ENCODE measurements at places on chromosomes 4 and X.

DNA sequence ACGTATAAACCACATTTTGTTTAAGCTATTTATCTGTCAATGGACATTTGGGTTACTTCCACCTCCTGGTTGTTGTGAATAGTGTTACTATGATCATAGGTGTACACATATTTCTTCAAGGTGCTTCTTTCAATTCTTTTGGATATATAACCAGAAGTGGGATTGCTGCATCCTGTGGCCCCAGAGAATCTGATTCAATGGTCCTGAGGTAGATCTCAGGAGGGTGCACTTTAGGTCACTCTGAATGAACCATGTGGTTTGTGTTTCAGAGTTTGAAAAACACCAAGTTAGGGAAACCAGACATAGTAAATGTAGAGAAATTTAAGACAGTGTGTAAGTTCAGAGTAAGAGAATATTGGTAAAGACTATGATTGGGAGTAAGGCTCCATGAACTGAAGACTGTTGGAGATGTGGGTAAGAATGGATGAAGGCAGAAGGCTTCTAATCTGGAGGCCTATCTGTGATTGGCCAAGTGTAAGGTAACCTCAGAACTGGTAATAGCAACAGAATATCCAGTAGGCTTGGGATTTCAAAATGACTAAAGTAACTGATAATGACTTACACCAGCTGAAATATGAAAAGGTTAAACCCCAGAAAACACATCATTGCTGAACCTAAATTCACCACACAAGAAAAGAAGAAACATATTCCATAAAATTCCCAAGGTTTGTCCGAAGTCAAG lies 236.9 kb downstream of the CAMK2D start:
- no peak for DNase-seq

GRCh38 chr4:84908876-84909275 lies 57.6 kb downstream of the WDFY3 start:
- DNase-seq, result no peak

GRCh38 chrX:119698845-119699244 lies 5.9 kb upstream of the SEPTIN6 start:
- DNase-seq, result peak; percentile 47

DNA sequence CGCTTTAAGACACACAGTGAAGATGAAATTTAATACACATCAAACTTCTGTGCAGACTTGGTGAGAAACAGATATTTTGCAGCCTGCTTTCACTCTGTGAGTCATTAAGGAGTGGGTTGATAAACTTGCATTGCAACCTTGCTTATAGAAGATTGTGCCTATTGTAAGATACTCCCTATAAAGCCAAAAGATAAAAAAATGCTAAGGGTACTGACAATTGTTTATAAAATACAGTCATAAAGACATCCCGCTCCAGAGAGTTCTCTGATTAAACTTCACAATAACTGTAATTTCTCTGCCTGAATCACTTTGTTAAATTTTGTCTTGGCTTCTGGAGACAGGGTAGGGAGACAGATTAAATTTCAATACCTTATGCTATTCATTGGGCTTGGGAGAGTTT lies 49.1 kb downstream of the GALNT7 start:
- no peak for DNase-seq

- DNase-seq, result no peak
Observed at GRCh38 chr4:117164338-117164737, 79.0 kb upstream of the TRAM1L1 start.

- no peak for DNase-seq
Observed at GRCh38 chr4:22524895-22525294, 9.0 kb upstream of the ADGRA3 start.

DNA sequence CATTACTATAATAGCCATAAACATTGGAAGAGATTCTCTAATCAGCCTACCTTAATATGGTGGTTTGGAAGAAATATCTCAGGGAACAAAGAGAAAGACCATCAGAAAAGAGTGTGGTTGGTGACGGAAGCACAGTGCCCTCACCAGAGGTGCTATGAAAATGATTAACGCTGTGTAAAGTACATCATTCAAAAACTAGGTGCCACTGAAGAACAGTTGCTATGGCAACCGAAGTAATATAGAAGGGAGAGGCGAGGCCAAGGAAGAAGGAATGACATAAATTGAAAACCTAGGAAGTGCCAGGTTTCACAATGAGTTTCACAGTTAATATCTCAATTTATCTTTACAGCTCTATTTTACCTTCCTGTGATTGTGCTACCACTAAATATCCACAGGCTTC lies 57.0 kb upstream of the ARSJ start:
- DNase-seq, result no peak

DNA sequence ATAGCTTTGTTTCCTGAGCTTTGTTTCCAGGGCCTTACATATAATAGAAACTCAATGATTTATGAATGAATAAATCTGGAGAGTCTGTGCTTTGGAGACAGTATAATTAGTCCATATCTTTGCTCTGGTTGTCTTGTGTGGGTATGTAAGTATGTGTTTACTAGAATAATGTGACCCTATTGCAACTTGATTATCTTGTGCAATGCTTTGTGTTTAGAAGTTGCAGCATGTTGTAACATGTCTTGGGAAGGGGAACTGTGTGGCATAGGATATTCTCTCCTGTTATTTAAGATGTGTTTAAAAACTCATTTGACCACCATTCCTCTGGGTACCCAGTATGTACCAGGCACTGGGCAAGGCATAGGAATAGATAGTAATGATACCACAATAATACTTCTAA lies 6.1 kb downstream of the SPATA18 start:
- no peak for DNase-seq

- DNase-seq, result no peak
Observed at GRCh38 chr4:174305961-174306360, 22.2 kb downstream of the CEP44 start.

DNA sequence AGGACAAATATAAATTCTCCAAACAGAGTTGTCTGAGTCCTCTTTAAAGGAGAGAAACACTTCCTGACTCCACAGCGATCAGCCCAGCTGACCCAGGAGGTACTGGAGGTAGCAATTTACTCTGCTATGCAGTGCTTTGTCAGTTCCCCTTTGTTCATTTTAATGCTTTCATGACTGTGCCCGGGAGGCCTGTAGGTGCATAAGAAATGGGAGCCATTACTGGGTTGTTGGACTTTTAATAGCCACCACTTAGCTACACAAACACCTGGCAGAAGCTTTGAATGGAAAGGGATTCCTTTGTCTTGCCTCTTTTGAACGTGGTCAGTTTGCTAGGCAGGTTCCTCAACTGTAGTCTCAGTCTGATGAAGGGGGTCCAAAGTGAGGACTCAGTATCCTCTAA lies 59.0 kb upstream of the AFF2 start:
- DNase-seq, result peak; percentile 84

DNA sequence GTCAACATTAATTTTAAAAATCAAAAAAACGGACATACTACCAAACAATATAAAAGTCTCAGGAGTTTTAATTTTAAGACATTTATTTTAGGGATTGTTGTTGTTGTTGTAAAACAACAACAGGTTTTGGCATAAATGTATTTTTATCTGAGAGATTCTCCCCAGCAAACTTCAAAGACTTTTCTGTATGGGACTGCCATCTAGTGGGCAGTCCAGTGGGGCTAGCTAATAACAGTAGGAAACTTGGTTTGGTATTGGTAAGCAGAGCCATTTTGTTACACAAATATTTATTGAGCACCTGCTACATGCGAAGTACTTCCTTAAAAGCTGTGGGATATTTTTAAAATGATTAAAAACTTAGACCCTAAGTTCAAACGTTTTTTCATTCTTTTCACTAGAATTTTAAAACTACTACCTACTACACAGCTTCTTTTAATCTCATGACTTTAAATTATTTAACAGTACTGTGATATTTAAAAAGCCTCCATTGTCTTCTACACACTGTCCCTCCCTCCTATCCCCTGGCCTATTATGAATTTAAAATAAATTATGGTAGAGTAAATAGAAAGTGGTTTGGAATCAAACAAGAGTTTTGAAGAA lies 1028.4 kb upstream of the INTU start:
- DNase-seq, result no peak

DNA sequence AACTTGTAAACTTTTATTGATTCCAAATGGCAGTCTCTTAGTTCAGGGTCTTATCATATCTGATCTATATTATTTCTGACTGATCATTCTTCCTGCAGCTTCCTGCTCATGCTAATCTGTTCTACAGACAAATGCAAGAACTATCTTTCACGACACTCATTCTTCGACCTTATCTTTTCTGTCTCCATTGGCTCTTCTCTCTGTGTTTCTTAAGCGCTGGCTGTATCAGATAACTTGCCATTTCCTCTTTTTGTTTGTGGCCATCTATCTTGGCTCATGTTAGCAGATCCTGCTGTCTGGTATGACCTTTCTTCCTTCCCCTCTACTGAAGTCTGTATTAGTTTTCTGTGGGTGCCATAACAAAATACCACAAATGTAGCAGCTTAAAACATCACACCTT lies 230.5 kb upstream of the PUDP start:
- DNase-seq, result no peak

DNA sequence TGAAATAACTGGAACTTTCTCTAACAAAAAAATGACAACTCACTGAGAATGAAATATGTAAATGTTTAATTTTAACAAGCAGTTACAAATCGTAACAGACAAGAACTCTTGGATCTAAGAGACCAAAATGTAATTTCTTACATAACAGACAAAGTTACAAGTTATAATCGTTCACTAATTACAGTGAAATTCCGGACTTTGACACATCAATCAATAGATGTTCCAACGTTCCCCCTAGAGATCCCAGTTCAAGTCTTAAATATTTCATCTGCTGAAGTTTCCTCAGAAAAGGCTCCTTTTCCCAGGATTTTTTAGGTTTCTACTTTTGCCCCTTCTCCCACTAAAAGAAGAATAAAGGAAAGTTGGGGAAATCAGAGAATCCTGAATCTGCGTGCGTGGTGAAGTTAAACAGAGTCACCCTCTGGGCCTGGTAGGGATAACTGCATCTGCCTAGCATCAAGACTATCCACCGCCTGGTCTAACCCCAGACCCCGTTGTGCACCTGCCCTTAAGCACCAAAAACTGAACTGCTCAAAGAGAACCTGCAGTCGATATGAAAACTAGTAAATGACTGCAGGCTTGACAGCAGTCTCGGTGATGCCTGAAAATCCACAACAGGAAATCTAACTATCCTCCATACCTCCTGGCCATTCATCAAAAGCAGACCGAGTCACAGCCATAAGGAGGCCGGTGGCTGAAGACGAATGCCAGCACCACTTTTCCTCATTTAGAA lies 2.3 kb downstream of the IRF2 start:
- no peak for DNase-seq

DNA sequence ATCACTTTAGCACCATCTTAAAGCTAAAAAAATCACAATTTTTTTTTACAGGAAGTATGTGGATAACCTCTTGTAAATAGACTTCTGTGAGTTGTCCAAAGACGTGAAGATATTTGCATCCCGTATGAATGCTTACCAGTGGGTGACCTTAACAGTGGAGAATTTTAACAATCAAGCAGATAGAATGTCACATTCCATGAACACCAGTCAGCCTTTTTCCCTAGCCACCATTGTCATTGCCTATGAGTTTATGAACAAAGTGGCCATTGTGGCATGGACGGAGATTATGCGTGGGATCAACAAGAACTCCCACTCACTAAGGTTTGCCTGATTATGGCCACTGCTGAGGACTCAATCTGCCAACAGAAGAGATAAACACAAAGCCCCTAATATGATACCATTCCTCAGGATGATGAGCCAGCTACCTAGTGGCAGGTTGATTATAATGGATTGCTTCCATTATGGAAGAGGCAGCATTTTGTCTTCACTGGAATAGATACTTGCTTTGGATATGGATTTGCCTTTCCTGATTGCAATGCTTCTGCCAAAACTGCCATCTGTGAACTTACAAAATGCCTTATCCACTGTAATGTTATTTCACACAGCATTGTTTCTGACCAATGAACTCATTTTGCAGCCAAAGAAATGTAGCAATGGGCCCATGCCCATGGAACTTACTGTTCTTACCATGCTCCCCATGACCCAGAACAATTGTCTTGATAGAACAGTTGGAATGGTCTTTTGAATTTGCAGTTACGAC lies 830.9 kb upstream of the NDST4 start:
- no peak for DNase-seq

DNA sequence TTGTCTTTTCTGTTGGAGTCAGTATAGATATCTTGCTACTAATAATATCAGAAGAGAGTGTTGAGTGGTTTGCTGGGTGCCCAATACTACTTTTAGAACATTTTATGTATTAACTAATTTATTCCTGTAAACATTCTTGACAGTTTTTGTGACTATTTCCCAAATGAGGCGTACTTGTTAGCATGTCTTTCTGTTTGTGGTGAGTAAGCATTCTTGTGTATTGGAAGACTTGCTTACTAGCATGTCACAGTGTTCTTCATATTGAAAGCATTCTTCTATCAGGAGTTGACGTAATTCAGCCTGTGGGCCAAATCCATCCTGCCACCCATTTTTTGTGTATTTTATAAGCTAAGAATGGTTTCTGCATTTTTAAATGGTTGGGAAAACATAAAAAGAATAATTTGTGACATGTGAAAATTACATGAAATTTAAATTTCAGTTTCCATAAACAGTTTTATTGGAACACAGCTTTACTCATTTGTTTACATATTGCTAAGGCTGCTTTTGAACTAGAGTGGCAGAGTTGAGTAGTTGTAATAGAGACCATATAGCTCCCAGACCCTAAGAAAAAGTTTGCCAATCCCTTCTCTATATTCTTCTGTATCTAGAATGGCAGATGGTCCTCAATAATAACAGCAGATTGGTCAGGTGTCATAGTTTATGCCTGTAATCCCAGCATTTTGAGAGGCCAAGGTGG lies 20.4 kb downstream of the REPS2 start:
- no peak for DNase-seq

DNA sequence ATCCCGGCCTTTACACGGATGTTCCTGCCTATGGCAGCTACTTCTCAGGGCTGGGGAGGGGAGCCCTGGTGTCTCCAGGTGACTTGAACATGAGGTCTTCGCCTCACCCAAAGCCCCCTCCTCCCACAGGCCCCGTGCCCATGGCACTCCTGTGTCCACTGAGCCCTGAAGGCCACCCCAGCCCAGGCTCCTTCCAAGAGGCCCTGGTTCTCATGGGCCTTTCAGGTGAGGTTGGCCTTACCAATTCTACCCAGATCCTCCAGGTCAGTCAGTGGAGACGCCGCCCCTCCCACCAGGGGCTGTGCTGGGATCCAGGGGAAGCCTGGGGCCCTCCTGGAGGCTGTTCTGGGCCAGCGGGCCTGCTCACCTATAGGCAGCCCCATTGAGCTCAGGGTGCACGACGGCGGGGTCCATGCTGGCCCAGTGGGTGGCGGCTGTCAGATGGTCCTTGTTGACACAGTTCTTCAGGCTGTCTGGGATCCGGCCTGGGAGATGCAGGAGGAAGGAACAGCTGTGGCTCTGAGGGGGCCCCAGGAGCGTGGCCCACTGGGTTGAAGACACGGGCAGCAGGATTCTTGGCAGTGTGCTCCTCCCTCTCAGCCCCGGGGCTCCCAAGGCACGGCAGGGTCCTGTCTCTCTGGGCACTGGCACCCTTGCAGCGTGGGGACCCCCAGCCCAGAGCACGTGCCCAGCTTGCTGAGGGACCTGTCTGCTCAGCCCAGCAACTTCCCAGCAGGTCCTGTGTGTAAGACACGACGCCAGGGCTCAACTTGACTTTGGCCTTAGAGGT lies 36.2 kb downstream of the CTBP1 start:
- no peak for DNase-seq

GRCh38 chr4:158006990-158007389 lies 165.8 kb downstream of the GASK1B start:
- no peak for DNase-seq

GRCh38 chr4:6620296-6620695 lies 20.2 kb upstream of the MRFAP1 start:
- no peak for DNase-seq
